ENCODE measurements at places on chromosomes 5 and 9.

GRCh38 chr5:150283904-150284303 lies 5.7 kb downstream of the CAMK2A start:
- no peak for DNase-seq

- no peak for DNase-seq
Observed at GRCh38 chr5:95619514-95620029, 315 bp upstream of the GPR150 start.

GRCh38 chr9:6692881-6693361 lies 47.4 kb upstream of the GLDC start:
- DNase-seq: no peak

GRCh38 chr5:60586307-60586901 lies 113.6 kb downstream of the DEPDC1B start:
- no peak for DNase-seq

GRCh38 chr5:134541736-134542376 lies 16.4 kb downstream of the JADE2 start:
- no peak for DNase-seq

DNA sequence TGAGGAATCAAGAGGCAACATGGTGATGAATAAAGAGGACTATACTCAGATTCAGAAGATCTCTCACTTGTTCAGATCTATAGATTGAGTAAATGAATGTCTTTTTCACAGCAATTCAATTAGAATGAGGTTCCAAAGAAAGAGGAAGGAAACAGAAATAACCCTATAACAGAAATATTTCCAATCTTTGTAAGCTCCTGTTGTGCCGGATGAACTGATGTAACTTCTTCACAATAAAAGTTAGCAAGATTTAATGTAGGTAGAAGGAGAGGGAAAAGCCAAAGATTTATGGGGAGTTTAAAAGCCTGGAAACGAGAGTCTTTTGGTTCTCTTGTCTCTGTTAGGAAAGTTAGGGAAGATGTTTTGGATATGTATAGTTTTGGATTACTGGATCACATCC lies 92.1 kb downstream of the PBX3 start:
- no peak for DNase-seq

GRCh38 chr5:42756606-42757601 lies at the start of gene CCDC152:
TSS of gene CCDC152 (plus strand) at chr5:42756818. CDS start at chr5:42759122, 2,304 bp downstream.
- DNase-seq: peak; percentile 63

GRCh38 chr5:171340042-171340441 lies 31.0 kb downstream of the TLX3 start:
- no peak for DNase-seq

DNA sequence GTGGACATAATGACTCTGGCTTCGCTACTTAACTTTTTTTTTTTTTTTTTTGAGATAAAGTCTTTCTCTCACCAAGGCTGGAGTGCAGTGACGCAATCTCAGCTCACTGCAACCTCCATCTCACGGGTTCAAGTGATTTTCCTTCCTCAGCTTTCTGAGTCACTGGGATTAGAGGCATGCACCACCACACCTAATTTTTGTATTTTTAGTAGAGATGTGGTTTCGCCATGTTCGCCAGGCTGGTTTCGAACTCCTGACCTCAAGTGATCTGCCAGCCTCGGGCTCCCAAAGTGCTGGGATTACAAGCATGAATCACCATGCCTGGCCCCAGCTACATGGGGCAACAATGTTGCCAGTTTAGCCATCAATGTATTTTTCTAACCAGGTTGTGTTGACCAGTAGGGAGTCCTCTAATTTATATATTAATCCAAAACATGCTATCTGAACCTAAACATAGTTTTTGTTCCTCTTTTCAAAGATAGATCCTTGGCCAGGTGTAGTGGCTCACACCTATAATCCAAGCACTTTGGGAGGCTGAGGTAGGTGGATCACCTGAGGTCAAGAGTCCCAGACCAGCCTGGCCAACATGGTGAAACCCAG lies 120.3 kb upstream of the LHFPL2 start:
- no peak for DNase-seq

GRCh38 chr5:55037046-55037771 lies 13.2 kb downstream of the GZMK start:
- peak; percentile 49 for DNase-seq

GRCh38 chr9:105911104-105911911 lies 217.0 kb downstream of the TMEM38B start:
- no peak for DNase-seq

DNA sequence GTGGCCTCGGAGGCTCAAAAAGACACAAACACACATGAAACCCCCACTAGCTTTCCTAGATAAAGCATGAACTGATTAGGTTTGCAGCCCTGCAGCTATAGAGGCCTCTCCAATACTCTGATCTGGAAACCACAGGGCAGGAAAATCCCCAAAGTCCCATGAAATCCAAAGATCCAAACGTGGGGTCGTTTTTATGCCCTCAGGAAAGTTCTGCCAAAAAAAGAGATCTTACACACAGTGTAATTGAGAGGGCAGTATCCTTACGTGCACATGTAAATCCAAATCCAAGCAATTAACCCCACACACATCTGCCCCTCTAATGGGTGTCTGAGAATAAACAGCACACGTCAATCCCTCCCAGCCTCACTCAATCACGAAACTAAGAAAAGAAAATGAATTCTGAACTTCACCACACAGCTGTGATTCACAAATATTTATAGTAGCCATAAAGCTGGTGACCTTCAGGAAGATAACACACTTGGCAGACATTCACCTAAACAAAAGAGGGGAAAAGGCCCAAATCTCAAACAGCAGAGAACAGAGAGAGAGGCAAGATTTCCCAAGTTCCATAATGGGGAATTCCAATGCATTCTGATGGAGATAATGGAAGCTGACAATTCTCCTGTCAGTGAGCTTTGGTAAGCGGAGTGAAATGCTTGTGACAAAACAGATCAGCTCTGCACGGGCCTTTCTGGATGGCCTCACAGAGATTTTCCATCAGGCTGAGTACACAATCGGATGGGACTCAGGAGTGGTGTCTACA lies 114.2 kb downstream of the SEMA5A start:
- DNase-seq: no peak

DNA sequence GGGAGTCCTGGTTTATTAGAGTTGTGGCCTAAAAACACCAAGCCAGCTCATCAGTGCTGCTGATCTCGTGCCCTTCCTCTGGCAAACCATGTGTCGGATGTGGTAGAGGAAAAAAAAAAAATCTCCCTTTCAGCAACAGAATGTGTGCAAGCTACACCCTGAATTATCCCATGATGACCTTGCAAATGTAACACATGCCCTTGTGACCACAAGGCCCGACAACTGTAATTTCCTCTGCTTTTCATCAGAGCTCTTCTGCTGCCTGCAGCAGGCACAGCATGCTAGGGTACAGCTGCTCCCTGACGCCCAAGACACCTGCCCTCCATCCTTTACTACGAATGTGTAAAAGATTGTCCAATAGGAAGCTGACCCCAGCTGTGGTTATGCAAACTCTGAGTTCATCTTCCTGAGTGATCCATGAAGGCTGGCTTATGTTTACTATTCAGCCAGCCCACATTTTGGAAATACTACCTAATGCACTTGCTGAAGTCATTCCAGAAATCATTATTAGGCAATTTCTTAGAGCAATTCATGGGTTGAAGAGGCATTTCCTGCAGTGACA lies 14.6 kb upstream of the BNC2 start:
- no peak for DNase-seq

DNA sequence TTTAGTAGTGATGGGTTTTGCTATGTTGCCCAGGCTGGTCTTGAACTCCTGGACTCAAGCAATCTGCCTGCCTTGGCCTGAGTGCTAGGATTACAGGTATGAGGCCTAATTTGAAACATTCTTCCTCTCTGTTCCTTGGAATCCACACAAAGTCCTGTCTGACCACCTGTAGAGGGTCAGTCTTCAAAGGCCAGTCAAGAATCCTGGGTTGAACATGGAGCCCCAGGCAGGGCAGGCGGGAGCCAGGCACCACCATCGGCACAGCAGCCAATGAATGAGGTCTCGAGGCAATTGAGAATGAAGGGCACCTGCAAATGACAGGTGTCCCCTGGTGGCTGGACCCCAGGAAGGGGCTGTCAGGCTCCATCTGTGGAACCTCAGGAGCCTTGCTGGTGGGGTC lies 17.4 kb upstream of the NCS1 start:
- no peak for DNase-seq

DNA sequence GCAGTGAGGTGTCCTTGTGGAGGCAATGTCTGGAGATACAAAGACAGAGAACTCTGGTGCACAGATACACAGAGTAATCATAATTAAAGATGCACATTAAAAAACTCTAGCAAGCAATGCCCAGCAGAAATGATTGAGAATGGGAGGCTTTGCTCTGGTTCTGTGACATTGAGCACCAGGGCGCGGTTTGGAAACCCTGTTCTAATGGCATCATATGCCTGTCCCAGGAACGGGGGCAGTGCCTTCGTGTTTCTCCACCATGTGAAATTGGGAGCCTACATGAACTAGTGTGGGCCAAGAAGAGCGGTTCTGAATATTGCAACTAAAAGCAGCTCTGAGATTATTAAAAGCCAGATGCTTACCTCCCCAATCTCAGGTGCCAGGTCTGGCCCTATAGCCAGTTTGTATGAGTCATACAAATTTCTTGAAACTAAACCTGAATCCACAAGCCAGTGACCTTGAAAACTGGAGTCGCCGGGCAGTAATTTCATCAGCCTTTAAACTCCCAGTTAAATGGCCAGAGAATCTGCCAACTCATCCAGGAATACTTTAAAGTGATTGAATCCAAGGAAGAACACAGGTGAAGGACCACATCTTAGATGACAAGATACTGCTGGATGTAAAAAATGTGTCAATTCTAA lies 22.2 kb upstream of the CTSL start:
- DNase-seq: no peak

DNA sequence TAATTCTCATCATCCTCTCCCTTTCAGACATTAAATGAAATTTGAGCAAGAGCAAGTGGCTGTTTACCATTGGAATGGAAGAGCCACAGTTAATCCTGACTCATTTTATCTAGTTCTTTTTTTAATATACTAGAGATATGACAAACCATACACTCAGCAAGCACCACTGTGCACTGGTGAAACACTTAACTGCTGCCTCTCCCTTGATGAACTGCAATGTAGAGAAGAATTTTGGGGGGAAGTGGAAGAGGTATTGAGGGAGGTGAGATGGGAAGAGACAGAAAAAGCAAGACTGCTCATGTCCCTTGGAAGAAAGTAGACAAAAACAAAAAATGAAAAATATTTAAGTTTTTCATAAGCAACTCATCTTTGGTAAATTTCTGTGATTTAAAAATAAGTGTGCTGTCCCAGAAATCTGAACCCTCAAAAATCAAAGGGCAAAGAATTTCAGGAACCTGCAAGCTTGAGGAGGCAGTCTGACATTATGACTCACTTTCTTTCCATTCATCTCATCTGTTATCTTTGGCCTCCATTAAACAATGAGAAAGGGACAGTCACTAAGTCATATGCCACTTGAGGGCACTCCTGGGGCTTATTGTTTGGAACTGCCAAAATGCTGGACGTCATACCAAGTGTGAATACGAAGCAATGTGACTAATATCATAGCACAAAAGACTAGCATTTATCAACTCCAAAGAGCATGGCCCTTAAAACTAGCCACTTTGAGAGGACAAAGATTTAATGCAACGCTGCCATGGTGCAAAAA lies 566.8 kb upstream of the DMAC1 start:
- DNase-seq: no peak

- no peak for DNase-seq
Observed at GRCh38 chr9:121754655-121755436, 103.4 kb downstream of the DAB2IP start.

DNA sequence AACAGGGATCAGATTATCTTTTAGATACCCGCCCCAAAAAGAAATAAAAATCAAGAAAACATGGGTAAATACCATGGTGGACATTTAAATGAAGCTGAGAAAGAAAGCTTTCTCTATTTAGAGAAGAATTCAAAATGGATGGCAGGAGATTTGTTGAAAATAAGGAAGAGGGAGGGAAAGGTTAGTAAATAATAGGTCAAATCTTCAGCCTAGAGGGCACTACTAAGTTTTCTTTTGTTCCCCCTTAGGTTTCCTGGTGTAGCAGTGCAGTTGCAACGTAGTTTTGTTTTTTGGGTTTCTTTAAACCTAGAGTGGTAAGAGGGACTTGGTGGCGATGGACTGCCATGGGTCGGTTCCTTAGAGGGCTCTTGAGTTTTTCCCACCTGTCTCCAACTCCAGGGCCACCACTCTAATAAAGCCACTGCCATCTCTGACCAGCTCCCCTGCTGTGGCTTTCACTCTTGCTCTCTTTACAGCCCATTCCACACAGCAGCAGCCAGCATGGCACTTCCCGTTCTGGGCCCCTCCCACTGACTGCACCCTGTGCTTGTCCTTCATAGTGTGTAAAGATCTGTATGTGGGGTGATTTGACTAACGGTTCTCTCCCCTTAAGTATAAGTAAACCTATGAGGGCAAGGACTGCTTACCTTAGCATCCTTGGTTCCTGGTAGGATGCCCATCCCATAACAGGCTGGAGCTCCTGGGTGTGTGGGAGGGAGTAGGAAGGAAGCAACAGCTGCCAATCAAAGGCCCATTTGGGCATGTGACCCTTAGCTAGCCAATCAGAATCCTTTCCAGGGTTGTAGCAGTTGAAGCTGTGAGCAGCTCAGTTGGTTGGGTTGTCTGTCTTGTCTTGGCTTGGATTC lies 118.3 kb downstream of the SLC1A3 start:
- DNase-seq: peak; percentile 25

DNA sequence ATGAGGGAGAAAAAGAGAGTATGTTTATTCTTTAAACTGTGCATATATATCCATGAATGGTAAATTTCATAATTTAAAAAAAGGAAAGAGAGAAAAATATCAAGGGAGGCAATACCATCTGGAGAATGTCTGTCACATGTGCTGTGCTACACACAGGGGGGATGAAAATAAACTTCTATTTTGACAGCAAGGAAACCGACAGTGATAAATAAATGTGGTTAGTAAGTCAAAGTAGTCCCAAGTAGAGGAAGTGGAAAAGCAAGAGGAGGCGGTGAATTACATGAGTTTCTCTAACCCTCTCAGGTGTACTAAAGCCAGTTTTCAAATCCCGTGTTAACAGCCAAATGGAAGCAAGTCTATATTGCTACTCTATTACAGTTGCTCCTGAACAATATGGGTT lies 83.3 kb downstream of the ICE1 start:
- DNase-seq: no peak

- no peak for DNase-seq
Observed at GRCh38 chr5:68749631-68750030, 344.2 kb upstream of the SLC30A5 start.

DNA sequence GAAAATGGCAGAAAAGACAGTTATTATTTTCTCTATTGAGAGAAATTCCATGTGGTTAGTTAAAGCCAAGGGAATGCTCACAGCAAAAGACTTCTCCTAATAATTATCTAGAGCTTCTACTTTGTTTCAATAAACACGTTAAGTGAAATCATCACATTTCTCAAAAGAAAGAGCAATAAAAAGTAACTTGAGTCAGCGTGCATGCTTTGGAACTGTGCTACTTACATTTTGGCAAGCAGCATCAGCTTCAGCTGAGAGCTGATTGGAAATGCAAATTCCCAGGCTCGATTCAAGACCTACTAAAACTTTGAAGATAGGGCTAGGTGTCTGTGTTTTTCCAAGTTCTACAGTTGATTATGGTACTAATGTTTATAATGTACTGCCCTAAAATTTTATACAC lies 132.1 kb downstream of the CDH18 start:
- no peak for DNase-seq

- DNase-seq: peak; percentile 24
Observed at GRCh38 chr5:67221487-67222242, 25.1 kb upstream of the CD180 start.
